GM04504 (cell line): ENCODE measurements at places on chromosomes 12 and 14.

DNA sequence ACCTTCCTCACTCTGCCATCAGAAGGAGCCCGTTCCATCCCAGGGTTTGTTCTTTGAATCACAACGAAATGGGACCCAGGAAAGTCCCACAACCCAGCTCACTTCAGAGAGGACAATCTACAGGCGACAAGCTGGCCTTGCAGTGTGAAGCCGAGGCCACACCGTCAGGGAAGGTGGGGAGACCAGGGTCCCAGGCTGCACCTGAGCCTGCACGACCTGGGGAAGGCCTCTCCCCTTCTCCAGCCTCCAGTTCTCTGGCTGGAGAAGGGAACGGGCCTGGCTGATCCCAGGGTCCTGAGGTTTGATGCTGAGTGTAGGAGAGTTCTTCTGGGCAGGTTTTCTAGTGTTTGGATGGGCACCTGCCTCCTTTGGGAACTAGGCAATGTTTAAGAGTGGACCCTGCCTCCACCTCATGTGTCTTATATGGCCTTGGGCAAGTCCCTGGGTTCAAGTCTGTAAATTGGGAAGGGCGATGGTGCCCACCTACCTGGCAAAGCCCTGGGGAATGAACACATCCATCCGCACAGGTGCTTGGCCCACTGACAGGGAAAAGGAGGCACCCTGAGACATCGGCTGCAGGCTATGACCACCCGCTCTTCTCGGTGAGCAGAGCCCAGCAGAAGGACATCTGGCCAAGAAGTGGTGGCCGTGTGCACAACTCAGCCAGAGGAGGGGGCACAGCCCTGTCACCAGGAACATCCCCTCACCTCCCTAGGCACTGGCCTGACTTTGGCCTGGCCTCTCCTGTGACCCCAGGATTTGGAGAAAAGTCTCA, 77.9 kb upstream of the BCL11B start:
- DNase-seq, result no peak

GRCh38 chr12:89924191-89924590, 215.6 kb upstream of the ATP2B1 start:
- no peak for DNase-seq

- DNase-seq, result peak; percentile 80
Measured at GRCh38 chr12:127485528-127485927, 781.4 kb upstream of the TMEM132C start.

DNA sequence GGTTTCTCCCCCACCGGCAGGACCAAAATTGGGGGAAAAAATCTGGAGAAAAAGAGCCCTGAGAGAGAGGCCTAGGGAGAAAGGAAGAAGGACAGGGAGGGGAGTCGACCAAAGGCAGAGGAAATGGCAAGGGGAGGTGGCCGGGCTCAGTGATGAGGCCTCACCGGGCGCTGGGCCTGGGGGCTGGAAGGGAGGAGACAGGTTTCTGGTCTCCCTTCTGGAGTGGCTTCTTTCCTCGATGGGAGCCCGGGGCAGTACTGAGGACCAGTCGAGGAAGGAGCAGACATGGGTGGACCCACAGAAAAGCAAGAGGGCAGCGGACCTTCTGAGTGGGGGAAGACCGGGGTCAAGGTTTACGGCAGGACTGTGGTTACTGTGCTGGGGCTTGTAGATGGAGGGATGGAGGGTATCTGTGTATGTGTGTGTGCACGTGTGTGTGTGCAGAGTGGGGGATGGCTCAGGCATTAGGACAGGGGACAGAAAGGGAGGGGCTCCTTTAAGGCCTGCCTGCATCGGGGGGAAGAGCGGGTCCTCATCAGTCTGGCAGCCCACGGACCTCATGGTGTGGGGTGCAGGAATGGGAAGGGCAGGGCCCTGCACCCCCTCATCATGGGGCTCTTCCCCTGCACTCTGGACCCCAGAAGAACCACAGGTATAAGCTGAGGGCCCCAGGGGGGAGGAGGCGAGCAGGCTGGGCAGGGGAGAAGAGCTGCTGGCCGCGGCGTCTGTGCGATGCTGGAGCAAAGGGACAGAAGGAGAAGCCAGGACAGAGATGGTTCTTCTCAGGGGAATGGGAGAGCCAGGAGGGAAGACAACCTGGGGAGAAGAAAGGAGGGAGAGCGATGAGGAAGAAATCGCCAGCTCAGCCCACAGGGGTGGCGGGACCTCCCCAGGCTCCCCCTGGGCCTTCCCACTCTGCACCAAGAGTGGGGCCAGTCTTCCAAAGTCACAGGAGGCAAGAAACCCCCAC, 15.1 kb upstream of the RPLP0 start:
- no peak for DNase-seq

DNA sequence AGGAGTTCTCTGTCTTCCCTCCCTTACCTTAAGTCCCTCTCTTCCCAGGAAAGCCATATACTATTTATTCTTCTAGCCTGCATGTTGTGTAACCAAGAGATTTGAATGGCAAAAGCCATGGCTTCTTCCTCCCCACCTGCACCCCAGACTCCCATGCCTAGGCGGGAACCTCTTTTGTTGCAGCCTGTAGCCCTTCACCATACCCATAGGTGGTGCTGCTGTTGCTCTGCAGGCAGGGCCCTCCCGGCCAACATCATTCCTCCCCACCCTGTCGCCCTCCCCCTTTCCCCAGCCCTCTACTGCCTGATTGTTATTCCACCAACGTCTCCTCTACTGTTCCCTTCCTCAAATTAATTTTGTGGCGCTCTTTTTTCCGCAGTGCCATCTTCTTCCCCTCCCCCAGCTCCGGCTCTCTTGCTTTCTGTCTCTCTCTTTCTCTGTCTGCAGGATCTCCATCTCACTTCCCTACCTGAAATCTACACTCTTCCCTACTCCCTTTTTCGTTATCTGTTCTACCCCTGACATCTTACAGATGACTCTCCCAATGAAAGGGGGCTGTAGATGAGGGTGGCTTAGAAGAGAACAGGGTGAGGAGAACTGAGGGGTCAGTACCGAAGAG, 13.8 kb downstream of the NGDN start:
- no peak for DNase-seq

DNA sequence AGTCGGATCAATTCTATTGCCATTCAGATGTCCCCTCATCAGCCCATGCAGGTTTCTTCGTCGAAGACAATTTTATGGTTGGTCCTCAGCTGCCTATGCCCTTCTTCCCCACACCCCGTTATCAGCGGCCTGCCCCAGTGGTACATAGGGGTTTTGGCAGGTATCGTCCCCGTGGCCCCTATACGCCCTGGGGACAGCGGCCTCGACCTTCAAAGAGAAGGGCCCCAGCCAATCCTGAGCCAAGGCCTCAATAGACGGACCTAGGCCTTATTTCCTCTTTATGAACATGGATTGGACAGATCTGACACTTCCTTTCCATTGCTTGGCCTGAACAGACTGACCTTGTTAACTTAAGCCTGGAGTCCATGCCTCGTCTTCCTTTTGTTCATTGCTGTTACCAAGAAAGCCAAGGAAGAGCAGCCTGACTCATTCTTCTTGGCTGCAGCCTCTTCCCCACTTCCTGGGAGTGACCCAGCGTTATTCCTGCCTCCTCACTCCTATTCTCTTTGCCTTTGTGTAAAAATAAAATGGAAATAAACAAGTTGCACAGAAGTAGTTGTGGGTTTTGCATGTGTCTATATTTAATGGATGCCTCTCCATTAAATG, 156.5 kb upstream of the AMIGO2 start:
- DNase-seq, result peak; percentile 83

GRCh38 chr12:92696216-92696615, 6.6 kb upstream of the PLEKHG7 start:
- DNase-seq, result no peak

GRCh38 chr12:6771509-6772330, 600 bp upstream of the LAG3 start:
- DNase-seq, result no peak

DNA sequence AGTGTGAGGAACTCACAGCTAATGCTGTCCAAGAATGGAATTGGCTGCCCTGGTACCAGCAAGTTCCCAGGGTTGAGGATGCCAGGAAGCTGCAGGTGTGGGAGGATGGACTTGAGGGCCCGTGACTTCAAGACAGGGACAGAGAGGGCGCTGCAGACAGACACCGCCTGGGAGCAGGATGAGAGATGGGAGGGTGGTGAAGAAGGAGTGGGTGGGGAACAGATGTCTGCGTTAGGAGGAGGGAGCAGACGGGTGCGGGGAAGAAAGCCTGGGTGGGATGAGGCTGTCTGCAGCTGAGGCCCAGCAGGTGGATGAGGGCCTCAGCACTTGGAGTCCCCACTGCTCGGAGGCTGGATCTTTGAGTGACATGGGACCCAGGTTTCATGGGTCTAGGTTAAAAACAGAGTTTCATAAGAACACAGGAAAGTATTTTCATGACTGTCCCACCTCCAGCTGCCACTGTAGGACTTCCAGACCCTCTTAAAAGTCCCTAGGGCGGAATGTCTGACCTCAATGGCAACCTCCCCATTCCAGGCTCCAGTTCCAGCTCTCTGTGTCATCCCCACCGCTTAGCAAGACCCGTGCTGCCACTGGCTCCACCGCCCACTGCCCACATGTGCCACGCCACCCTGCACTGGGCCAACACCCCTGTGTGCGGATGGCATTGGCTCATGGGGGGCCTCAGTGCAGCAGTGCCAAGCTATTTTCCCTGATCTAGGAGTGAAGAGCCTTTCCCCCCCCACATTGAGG, 70.3 kb upstream of the SCN8A start:
- no peak for DNase-seq

DNA sequence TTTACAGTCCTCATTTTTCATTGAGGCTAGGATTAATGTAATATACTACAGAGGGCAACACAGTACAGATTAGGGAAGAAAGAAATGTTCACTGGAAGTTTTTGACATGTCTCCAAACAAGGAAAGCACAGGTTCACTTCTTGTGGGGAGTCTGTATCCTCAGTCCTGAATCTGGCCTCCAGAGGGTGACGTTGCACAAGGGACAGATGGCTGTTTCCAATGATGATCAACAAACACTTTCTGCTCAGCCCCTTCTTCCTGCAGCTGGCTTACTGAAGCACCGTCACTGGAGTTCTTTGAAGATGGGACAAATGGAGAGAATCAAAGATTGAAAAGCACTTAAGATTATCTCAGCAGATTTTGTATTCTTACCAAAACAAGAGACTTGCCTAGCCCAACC, 123.3 kb upstream of the OR4E1 start:
- no peak for DNase-seq

DNA sequence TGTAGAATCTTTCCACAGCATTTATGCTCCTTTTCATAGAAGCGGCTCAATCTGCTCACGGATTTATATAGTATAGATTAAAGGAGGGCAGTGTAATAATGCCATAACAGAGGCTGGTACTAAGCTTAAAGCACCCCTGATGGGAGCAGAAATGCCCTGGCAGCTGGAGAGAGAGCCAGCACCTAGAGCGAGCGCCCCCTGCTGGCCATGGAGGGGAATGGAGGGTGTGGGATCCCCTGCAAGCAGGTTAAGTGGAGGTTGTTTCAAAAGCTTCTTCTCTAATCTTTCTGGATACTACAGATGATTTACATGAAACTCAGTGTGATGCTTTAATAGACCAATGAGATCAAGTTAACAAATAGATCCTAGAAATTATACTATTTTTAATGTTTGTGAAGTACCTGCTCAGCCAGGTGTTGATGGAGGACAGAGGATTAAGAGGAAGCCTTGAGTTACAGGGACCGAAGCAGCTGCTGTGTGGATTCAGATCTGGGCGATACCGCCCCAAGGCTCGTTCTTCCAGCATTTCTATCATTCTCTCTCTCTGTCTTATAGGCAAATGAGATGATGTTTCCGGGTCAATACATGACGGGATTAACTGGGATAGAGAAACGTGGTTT, 1519.3 kb upstream of the TMEM132C start:
- peak; percentile 6 for DNase-seq

GRCh38 chr12:130097798-130098255, 64.4 kb upstream of the FZD10 start:
- DNase-seq, result no peak

- no peak for DNase-seq
Measured at GRCh38 chr14:94921456-94921855, 151.5 kb upstream of the GSC start.

GRCh38 chr12:49043856-49044258, 16.7 kb downstream of the KMT2D start:
- no peak for DNase-seq

DNA sequence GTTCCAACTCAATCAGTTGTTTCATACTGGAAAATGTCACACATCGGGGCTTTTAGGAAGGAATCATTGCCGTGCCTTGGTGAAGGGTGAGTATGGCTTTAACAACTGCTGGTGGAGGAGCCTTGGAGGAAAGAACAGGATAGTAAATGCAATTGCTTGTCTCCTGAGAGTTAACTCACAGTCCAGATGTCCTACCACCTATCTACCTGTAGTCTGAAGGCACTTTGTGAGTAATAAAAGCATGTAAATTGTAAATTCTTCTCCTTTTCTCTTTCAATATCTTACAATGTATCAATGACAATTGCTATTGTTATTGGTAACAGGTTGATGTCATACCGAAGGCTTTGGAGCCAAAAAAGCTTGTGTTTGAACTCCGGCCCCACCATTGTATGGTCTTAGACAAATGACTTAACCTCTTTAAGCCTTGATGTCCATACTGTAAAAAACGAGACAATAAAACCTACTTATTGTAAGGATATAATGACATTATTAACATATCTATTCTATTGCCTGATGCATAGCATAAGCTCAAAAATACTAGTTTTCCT, 397.4 kb downstream of the ADAMTS20 start:
- DNase-seq, result no peak

DNA sequence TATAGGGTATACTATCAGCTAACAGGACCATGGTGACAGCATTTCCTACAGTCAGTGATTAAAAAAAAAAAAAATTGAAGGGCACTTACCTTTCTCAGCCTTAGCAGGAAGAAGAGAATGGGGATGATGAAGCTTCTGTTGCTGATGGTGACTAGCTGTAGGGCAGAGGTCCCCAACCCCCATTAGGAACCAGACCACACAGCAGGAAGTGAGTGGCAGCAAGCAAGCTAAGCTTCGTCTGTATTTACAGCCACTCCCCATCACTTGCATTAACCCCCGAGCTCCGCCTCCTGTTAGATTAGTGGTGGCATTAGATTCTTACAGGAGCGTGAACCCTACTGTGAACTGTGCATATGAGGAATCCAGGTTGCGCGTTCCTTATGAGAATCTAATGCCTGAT, 91.3 kb upstream of the USP44 start:
- DNase-seq, result no peak

DNA sequence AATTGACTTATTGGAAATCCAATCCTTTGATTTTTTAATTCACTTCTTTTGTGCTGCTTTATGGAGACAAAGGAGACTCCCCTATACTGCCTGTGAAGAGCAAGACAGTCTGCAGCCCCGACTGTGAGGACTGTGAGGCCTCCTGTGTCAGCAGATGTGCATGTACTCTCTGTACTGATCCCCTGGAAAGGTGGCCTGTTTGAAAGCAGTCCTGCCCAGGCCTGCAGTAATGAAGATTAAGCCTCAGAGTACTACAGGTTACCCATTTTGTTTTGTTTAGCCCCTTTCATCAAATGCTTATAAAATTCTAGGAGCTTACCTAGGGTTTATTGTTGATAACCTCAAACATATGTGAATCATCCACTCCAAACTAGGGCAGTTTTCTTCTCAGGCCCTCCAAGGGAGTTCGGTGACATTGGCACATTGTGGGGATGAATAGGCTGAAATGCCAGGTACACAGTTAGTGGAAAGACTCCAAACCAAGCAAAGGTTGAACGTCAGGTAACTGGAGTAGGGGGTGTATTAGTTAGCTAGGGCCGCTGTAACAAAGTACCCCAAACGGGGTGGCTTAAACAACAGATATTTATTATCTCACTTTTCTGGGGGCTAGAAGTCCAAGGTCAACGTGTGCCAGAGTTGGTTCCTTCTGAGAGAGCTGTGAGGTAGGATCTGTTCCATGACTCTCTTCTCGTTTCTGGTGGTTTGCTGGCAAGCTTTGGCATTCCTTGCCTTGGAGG, 208.7 kb upstream of the BCL2L14 start:
- DNase-seq, result no peak
